ENCODE measurements at places on chromosomes 2 and 18. TPM values are rescaled to one million over a fixed set of nuclear protein-coding genes. Genes with fewer than 3 reads are reported as not detected.
A peak's percentile ranks its signal among the peaks of the same experiment; 100 is the strongest.

OLA1 gene
- total RNA-seq = 70.4 TPM

DUSP11 gene
- total RNA-seq = 24.9 TPM

DNA sequence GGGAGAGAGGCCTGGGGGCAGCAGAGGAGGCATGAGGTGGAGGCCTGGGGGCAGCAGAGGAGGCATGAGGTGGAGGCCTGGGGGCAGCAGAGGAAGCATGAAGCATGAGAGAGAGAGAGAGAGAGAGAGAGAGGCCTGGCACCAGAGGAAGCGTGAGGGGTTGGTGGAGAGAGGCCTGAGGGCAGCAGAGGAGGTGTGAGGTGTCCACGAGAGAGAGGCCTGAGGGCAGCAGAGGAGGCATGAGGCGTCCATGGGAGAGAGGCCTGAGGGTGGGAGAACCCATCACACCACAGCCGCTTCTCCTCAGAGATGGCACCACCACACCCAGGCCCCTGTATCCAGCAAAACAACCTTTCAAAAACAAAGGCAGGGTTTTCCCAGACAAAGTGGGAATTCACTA is 55.7 kb upstream of the KCNG2 start:
- H3K27ac ChIP-seq = no peak overlapping the region
- H3K4me3 ChIP-seq = no peak overlapping the region
- no peaks in the 10 kb centered on the region for H3K4me1 ChIP-seq
- H3K27me3 ChIP-seq = no peaks in the 10 kb centered on the region
- DNase-seq = no peak

- peak; percentile 71 for DNase-seq
- H3K4me1 ChIP-seq = peaks cover 3% of the 10 kb centered on the region
- H3K36me3 ChIP-seq = no peaks in the 10 kb centered on the region
- H3K27ac ChIP-seq = peak overlapping the region; percentile 34
- H3K27me3 ChIP-seq = no peaks in the 10 kb centered on the region
- H3K4me3 ChIP-seq = no peak overlapping the region
These were observed 585.9 kb downstream of the IRS1 start for GRCh38 chr2:226213717-226214116.
